ENCODE measurements at places on chromosomes 13 and 19.

DNA sequence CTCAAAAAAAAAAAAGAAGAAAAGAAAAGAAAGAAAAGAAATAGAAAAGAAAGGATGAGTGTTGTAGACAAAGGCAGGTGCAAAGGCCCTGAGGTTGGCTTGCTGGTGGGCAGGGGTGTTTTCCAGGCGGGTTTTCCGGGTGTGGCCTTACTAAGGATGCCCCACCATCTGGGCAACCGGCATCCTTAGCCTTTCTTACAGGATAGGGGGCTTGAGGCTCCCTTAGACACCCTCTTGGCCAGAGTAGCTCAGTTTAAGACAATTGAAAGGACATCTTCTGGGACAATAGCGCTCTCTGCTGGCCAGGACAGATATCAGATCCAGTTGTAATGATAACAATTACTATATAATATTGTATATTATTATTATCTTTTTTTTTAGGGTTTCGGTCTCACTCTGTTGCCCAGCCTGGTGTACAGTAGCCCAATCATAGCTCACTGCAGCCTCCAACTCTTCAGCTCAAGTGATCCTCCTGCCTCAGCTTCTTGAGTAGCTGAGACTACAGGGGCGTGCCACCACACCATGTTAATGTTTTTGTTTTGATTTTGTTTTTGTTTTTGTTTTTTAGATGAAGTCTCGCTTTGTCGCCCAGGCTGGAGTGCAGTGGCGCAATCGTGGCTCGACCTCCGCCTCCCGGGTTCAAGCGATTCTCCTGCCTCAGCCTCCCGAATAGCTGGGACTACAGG is 1.4 kb upstream of the QTRT1 start:
- peak; percentile 49 for DNase-seq

GRCh38 chr13:66266348-66266747 is 963.8 kb downstream of the PCDH9 start:
- DNase-seq: no peak

GRCh38 chr13:36475468-36475867 is 43.2 kb downstream of the CCNA1 start:
- DNase-seq: no peak

GRCh38 chr19:12140545-12141404 is 625 bp upstream of the ZNF20 start:
- peak; percentile 60 for DNase-seq

DNA sequence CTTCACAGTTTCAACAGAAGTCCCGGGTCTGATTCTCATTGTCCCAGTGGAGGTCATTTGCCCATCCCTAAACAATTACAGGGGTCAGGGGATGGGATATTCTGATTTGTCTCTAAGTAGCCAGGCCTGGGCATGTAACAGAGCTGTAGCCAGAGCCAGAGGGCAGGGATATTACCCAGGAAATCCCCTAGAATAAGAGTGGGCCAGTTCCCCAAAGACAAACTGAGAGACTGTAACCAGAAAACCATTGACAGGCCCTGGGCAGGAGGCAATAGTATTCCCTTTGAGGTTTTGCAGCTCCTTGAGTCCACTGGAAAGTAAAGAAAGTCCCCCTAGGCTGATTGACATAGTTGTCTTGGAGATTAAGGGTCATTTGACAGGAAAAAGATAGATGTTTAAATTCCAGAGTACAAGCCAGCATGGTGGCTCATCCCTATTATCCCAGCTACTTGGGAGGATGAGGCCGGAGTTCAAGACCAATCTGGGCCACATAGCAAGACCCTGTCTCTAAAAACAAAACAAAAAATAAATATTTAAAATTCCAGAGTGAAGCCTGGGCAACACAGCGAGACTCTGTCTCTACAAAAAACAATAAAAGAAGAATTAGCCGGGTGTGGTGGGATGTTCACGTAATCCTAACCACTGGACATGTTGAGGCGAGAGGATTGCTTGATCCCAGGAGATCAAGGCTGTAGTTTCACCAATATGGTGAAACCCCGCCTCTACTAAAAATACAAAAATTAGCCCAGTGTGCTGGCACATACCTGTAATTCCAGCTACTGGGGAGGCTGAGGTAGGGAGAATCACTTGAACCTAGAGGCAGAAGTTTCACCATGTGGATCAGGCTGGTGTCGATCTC is 1.9 kb upstream of the SDHAF1 start:
- no peak for DNase-seq

GRCh38 chr13:53301449-53301848 is 272.8 kb downstream of the OLFM4 start:
- no peak for DNase-seq

DNA sequence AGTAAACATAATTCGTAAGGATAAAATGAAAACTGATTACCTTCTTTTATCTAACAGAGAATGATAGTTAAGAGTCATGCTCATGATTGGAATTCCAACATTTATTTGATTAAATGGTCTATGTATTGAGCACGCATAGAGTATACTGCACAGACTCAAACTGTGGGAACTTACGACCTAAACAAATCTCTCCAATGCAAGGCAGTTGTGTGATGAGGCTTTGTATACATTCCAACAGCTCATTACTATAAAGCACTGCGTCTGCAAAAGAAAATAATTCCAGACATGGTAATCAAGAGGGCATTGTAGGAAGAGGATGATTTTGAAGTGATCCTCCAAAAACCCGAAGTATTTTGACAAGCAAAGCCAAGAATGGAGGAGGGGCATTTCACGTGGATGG is 169.5 kb downstream of the NUFIP1 start:
- DNase-seq: no peak

DNA sequence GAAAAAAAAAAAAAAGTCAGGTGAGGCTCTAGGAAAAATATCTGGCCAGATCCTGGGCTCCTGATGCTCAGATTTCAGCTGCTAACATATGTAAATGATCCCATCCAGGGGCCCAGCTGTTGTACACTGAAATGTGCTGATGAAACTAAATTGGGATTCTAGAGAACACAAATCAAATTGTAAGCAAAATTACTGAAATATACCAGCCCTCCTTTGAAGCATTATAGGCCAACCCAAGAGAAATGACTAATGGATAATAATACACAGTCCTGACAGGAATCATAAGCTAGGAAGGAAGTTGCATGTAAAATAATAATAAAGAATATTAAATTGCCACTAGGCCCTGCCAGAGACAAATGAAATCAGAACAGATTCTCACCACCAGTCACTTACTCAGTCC is 17.8 kb downstream of the KCTD12 start:
- DNase-seq: no peak

Measured in NCI-H2081 treated with DMSO at 0.1 percent for 48 hours (cell line).